ENCODE measurements at places on chromosomes 6 and 20.

- DNase-seq: no peak
These were observed 51.2 kb downstream of the BMP6 start for GRCh38 chr6:7777074-7777473.

DNA sequence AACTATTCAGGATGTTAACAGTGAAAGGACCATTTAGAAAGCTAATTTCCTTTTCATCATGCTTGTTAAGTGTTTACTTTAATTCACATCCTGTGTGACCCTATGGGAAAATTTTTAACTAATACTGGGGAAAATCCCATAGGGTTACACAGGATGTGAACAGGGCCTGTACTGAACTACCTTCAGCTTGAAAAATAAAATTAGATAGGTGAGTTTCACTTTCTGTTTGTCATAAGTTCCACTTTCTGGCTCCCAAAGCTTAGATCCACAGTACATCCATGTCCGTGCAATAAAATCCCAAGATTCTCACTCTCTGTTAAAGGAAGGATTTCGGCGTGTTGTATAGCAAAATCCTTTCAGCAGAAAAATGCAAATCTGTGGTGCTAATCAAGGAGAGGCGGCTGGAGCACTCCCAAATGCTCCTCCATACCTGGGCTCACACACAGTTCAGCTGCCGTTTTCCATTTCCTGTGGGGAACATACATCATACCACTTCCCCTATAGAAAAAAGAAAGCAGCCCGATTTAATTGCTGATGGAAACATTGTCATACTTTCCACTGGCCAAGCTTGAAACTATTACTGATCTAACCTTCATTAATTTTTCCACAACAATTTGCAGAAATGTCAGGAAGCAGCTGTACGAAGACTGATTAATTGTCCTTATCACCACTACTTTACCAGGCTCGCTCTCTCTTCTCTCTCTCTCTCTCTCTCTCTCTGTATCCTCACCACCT is 125.2 kb downstream of the HIVEP2 start:
- no peak for DNase-seq

- no peak for DNase-seq
These were observed 429.3 kb upstream of the SULF2 start for GRCh38 chr20:48214601-48215000.

- no peak for DNase-seq
These were observed 163.3 kb upstream of the KCNQ5 start for GRCh38 chr6:72458521-72458920.

- no peak for DNase-seq
These were observed 49.6 kb upstream of the PHIP start for GRCh38 chr6:79127660-79128059.

DNA sequence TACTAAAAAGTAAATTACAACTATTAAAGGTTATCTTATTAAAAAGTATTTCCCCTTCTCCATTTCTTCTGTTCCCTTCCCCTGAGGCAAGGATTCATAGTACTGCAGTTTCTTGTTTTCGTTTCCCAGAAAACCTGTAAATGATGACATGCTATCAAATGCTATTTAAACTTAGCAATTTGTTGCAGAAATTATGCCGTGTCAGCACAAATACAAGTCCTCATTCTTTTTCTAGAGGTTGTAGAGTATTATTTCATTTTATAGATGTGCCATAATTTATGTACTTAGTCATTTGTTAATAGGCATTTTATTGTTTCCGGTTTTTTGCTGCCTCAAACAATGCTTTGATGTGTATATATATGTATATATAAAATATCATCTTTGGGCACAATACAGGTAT is 268.4 kb downstream of the PLCB1 start:
- no peak for DNase-seq

DNA sequence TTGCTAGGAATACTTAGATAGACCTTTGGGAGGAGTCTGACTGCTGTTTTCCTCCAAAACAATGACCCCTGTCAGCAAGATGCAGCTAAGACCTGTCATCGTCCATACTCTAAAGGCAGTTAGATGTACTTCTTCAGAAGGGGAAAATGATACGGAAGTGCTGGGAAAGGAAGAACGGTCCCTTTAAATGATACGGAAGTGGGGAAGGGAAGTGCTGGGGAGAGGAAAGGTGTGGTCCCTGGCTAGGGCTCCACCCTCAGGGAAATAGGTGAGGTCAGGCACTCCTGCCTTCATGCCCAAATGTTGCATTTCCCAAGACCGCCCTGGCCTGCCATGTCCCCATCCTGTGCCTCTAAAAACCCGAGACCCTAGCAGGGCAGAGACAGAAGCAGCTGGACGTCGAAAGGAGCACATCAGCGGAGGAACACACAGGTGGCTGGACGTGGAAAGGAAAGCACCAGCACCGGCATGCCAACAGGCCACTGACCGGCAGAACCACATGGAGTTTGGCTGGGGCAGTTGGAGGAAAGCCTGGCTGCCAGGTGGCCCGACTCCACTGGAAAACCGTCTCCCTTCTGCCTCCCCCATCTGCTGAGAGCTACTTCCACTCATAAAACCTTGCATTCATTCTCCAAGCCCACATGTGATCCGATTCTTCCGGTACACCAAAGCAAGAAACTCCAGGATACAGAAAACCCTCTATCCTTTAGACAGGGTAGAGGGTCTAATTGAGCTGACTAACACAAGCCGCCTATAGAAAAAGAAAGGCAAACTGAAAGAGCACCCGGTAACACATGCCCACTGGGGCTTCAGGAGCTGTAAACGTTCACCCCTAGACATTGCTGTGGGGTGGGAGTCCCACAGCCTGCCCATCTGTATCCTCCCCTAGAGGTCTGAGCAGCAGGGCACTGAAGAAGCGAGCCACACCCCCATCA is 94.6 kb downstream of the FAXC start:
- no peak for DNase-seq

DNA sequence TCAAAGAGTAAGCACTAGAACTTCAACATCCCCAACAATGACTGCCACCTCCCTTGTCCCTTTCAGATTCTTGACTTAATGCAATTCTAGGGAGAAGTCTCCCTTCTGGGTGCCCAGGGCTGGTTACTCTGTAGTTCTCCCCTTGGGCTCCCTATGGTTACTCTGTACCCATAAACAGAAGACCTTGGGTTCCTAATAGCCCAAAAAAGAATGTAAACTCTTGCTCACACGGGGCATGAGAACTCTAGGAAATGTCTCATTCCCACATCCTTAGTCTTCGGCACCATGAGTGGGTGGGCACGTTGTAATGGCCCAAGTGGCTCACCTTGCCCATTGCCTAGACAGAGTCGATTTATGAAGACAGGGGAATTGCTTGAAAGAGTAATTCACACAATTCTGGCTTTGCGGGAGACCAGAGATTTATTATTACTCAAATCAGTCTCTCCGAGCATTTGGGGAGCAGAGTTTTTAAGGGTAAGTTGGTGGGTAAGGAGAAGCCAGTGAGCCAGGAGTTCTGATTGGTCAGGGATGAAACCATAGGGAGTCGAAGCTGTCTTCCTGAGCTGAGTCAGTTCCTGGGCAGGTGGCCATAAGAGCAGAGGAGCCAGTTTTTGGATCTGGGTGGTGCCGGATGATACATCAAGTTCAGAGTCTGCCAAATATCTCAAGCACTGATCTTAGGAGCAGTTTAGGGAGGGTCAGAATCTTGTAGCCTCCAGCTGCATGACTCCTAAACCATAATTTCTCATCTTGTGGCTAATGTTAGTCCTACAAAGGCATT is 61.2 kb upstream of the SIRPG start:
- DNase-seq: no peak

DNA sequence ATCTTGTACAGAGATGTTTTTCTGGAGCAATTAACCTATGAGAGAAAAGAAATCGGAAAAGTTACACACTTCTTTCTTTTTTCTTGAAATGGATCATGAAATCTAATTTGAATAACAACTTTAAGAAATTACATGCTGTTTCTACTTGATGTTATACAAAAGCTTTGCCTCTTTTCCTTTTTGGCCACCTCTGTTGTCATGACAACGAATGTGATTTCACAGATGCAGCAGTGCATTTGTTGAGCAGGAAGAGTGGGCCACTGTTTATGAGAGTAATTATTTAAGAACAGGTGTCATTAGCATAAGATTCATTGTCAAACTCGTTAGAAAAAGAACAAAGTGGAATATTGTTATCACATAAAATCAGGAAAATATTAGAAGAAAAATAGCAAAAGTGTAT is 148.3 kb upstream of the IMPG1 start:
- no peak for DNase-seq

- no peak for DNase-seq
These were observed at the start of gene PRRC2A for GRCh38 chr6:31620586-31621319. PRRC2A (plus strand) TSS chr6:31620715; CDS start chr6:31622790, 2,075 bp downstream.

- no peak for DNase-seq
These were observed 15.6 kb downstream of the SRSF6 start for GRCh38 chr20:43473381-43473704.

GRCh38 chr6:148514091-148514845 is 171.6 kb downstream of the SASH1 start:
- DNase-seq: no peak

DNA sequence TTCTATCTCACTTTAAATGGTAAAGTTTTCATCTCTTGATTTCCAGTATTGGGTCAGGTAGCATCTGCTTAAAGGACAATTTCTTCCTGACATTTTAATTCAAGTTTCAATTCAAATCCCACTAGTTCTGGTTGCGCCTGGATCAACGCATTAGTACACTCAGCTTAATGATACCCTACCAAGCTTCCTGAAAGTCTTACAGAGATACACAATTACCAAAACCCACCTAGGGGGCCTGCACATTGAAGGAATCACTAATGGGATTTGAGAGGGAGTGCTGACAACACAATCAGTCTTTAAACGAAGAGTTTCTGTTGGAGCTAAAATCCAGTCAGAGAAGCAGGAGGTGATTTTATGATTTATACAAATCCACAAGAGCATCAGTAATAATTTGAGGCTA is 293.0 kb downstream of the PHF3 start:
- no peak for DNase-seq

DNA sequence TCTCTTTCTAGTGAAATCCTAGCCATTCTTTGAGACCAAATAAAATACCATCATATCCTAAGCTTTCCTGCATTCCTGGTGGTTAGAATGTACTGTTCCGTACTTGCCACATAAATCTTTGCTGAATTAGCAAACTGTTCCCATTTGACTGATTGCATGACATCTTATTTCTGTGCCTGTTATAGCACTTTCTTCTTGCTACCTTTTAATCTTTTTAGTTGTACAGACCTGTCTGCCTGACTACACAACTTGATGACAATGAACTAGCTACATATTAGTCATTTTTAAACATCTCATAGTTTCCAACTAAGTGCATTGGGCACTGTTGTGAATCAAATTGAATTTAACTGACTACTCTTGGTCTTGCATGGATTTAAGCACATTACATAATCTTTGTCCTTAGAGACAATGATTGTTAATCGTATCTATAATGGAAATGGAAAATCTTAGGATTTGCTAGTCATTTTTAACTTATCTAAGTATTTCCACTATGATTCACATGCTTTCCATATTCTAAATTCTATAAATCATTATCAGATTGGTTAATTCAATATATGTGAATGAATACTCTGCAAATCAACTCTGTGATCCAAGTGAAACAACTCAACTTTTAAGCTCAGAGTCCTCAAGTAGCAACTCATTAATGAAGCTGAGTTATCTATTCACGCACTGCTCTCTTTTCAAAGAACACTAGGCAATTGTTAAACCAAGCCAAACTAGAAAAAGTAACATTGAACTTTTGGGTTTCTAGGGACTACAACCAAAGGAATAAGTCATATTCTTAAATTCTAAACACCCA is 109.0 kb downstream of the TNFRSF21 start:
- DNase-seq: no peak

DNA sequence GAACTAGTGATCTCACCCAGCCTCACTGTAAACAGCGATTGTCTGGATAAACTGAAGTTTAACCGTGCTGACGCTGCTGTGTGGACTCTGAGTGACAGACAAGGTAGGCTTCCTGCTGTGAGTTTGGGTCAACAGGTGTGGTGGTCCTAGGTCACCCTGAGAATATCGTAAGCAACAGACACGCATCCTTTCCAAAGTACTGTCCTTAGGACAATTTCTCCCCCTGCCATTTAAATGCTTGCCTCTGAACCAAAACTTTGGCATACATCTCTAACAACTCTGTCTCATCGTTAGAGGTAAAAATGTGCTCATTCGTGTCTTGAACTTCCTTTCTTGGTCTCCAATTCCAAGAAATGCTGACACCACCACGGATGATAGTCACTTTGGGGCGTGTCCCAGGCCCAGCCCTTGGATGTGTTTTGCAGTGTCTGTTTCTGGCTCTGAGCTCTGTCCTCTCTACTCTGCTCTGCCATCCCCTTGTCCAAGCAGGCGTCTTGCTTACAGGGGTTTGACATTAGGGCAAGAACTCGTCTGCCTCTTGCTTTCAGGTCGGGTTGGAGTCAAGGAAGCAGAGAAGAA is 95.5 kb downstream of the EYA2 start:
- DNase-seq: peak; percentile 31

GRCh38 chr6:19424853-19425252 is 412.3 kb upstream of the ID4 start:
- no peak for DNase-seq

DNA sequence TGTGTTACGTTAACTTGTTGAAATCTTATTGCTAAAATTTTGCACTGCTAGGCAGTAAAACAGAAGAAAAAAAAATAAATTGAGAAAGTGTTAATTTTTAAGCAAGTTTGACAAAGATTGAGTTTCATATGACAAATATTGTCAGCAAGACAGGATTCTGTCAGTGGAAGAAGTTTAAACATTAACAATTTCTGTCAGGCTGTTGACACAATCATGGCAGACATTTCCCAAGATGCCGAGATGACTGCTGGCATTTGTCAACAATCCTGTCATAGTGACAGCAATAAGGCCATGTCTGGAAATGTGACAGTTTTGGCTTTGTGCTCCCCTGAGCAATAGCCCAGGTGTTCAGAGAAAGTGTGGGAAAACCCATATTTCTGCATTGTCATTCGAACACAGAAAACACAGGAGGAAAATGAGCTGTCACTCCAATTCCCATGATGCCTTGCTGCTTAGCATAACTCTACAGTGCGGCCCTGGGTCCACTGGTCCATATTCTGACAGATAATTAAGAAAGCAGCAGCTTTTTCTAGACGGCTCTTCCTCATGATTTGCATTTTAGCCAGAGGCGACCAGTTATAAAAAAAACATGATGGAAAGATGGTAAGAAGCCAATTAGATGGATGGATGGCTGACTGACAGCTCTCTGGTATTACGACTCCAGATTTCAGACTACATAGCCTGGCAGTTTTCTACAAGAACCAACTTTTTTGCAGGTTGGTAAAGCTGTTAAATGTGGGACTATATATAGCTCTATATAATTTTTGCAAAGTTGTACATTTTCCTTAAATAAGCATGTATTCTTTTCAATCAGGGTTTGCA is 43.6 kb upstream of the DEFB112 start:
- no peak for DNase-seq

All from mucosa of descending colon (tissue), 3 donors.